Stimulated activated naive CD8-positive, alpha-beta T cell treated with anti-CD3 and anti-CD28 coated beads, Interleukin-15, Interleukin-2, amounts not matched to agents 100 U/mL and 50 U/mL, for 24 hours (primary cell): ENCODE measurements at places on chromosomes 1 and 21.

- peak; percentile 44 for DNase-seq
These were observed 1.1 kb downstream of the LRRC8C start for GRCh38 chr1:89633800-89634625.

DNA sequence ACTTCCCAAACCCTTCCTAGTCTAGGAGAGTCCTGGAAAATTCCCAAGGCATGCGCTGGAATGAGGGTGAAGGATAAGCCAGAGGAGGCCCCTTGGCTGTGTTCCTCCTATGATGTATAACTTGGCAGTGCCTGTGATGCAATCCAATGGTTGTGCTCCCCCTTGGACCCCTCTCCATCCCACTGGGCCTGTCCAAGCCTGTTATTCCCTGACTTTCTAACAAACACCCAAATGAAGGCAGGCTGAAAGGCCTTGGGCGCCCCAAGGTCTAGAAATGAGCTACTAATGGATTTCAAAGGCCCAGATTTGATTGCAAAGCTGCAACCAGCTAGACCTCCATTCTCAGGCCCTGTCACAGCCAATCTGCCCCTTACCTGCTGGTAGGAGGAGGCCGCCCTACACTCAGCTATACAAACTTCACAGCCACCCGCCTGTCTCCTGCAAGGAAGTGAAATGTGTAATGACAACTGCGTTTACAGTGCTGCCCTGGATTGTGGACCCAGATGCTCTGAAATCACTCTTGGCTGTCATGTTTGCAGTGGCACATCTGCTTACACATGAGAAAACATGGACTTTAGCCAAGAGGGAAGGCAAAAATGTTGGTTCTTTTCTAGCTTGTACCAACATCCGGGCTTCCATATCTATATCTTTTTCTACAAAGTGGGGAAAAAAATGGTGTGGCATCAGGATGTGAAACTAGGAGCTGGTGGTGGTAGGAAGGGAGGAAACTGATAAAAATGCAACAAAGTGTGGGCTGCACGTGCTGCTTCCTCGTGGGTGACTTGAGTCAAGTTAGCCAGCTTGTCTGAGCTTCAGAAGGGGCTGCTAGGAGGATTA, 130.4 kb downstream of the TRABD2B start:
- DNase-seq: no peak

GRCh38 chr1:119779869-119780356, 11.2 kb upstream of the HMGCS2 start:
- no peak for DNase-seq

GRCh38 chr1:92817986-92818764, 13.7 kb upstream of the RPL5 start:
- DNase-seq: no peak

GRCh38 chr1:89608984-89609725, 23.8 kb upstream of the LRRC8C start:
- DNase-seq: peak; percentile 75

DNA sequence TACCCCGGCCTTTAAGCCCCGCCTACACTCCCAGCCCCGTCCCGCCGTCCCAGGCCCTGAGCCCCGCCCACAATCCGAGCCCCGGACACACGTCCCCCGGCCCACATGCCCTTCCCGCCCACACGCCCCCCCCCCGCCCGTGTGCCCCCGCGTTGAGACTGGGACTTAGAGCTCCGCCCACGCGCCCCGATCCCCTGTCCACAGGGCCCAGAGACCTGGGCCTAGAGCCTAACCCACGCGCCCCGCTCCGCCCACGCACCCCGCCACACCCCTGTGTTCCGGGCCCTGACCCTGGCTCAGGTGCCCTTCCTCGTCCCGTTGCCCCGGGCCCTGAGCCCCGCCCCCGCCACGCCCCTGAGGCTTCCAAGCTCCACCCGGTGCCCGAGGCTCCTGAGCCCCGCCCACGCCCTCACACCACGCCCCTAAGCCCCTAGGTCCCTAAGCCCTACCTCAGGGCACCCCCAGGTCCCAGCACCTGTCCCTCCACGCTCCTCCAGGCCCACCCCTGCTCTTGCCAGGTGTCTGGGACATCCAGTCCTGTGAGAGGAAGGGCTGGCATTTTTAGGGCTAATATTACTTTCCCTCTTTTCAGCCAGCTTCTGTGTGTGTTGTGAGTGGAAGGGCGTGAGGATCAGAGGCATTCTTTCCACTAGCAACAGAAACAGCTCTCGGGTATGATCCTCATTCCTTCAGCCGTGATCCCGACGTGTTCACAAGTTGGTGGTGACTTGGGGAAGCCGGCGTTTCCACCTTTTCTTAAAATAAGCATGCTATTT, 552 bp upstream of the GPR157 start:
- peak; percentile 88 for DNase-seq

- peak; percentile 70 for DNase-seq
These were observed 10.3 kb upstream of the LMNA start for GRCh38 chr1:156104065-156104810.

- DNase-seq: no peak
These were observed 64.0 kb upstream of the RGS21 start for GRCh38 chr1:192252776-192253175.

DNA sequence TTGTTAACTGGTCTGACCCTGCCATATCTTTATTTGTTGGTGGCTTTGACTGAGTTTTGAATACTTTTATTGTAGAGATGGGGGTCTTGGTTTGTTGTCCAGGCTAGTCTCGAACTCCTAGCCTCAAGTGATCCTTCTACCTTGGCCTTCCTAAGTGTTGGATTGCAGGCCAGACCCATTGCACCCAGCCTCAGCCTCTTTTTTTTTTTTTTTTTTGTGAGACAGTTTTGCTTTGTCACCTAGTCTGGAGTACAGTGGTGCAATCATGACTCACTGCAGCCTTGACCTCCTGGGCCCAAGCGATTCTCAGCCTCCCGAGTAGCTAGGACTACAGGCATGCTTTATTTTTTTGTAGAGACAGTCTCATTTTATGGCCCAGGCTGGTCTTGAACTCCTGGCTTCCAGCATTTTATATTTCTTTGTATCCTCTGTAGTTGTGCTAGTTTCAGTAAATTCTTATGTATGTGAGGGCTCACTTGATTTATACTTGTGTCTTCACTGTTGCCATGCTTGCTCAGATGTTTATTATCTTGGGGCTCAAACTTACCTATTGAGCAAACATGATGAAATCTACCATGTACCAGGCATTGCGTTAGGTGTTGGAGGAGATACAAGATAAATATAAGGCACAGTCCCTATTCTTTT, 24.1 kb downstream of the THRAP3 start:
- DNase-seq: no peak

- DNase-seq: no peak
These were observed 8.3 kb upstream of the LGALS8 start for GRCh38 chr1:236515443-236515958.

DNA sequence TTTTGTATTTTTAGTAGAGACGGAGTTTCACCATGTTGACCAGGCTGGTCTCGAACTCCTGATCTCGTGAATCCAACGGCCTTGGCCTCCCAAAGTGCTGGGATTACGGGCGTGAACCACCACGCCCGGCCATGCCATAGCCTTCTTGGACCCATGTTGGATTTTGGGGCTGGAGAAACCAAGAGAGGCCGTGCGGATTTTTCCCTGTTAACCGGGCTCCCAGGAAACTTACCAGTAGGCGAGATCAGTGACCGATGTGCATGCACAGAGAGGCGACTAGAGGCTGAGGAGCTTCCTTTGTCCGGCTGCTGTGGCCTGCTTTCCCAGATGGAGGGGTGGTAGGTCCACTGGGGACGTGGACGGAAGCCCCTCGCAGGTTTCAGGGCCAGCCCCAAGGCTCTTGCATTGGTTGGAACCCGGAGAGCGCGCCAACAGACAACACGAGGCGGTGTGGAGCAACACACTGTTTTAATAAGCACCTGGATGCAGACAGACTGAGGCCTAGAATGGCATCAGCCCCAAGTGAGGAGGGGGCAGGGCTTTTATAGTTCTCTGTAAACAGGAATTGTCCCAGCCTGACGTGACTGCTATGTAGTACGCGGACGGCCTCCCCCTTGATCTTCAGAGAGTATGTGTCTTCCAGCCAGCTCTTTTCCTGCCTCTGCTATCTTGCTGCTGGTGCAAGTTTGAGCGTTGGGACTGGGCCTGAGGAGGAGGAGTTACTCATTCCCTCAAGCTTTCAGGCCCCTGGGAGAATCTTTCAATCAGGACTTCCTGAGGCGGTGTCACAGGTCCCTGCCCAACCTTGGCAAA, at the start of gene ERVH48-1:
TSS of gene ERVH48-1 (minus strand) at position 517 of the 813 bp plus-strand sequence. CDS start 6,624 bp downstream, outside the sequence.
- no peak for DNase-seq

DNA sequence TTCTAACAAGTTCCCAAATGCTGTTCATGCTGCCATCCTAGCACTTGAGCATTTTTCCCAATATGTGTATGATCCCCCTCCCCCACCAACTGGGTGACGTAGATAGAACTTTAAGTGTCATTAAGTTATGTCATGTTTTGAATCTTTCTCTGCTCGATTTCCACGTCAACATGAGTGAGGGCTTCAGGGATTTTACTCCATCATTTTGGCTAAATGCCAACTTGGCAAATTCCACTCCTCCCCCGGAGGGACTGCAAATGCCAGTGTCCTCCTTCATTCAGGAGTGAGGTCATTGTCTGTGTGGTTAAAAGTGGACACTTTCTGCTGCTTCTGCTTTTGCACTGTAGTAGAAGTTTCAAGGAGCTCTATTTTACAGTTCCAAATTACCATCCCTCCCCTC, 201.7 kb downstream of the FGGY start:
- DNase-seq: no peak

DNA sequence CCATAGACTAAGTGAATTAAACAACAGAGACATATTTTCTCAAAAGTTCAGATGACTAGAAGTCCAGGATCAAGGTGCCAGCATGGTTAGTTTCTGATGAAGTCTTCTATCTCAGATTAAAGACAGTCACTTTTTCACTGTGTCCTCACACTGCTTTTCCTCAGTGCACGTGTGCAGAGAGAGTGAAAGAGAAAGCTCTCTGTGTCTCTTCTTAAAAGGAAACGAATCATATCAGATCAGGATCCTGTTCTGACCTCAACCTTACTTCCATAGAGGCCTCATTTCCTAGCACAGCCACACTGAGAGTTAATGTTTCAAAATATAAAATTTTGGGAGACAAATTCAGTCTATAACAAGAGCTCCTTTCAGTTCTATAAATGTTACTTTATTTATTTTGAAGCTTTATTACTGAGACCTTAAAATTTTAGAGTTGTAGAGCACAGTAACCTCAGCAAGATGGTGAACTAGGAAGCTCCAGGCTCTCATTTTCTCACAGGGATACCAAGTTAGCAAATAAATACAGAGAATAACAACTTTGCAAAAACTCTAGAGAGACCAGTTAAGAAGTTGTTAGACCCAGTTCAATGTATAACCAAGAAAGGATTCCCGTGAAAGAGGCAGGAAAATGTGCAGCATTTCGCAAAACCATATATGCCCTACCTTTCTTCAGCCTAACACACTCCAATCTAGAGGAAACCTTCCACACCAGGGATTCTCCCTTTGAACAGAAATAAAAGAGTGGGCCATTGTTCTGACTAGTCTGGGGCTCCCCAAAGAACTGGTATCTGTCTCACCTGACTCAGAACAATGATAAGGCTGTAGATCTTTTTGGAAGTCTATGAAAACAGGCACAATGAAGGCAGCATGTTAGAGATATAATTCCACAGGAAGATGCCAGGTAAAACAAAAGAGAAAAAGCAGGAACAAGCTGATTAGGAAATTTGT, 372.2 kb downstream of the MRPL39 start:
- no peak for DNase-seq
